CD4-positive, alpha-beta memory T cell (primary cell): ENCODE measurements at places on chromosomes 6 and 20. TPM values are rescaled to one million over a fixed set of nuclear protein-coding genes. Genes with fewer than 3 reads are reported as not detected.

DNA sequence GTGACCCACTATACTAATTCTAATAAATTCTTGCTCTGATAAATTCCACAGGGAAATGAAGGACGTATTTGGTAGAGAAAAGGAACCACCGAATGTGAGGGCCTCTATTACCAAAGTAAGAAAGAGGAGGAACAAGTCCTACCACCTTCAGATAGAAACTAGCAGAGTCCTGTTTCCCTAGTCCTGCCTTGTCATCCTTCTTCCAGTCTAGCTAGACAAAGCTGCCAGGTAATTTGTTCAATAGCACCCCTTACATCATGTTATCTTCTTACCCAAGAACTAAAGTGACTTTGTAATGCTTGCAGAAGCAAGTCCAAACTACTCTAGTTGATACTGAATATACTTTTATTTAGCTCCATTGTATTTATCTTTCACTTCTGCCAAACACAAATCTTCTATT is 29.3 kb upstream of the FAM83B start:
- no peak for DNase-seq

- no peak for DNase-seq
Observed at GRCh38 chr6:153123801-153124200, 7.3 kb downstream of the RGS17 start.

GRCh38 chr6:83464381-83465140 is 33.7 kb upstream of the ME1 start:
- DNase-seq: no peak

GRCh38 chr20:6838181-6838826 is 70.8 kb downstream of the BMP2 start:
- DNase-seq: no peak

DNA sequence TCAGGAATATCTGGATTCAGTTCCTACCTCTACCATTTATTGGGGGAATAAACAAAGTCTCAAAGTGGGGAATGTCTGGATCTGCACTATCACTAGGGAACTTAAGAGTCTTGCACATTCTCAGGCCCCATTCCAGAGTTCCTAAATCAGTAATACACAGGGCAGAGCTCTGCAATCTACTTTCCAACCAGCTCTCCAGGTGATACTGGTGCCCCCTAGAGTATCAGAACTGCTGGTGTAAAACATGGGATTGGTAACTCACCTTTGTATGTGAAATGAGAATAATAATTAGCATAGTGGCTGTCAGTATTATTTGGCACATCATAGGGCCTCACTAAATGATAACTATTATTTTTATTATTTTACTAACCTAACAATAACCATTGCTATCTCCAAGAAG is 278.8 kb upstream of the IMPG1 start:
- DNase-seq: no peak

- no peak for DNase-seq
Observed at GRCh38 chr6:22965889-22966288, 396.5 kb downstream of the HDGFL1 start.

- DNase-seq: no peak
Observed at GRCh38 chr6:16257999-16258708, 19.8 kb downstream of the GMPR start.

DNA sequence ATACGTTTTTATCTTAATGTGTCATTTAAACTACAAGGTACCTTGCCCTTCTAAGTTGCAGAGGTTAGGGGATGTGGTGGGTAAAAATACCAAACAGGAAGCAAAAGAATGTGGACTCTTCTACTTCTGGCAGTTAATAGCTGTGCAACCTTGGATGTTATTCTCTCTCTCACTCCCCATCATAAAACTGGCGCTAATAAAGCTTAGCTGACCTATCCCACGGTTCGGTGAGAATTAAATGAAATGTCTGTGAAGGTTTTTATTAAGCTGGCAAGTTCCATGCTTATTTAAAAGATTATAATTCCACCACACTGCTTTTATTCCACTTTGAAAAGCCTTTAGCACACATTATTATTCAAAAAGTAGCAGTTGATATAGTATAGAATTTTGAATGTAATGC is 127.8 kb upstream of the SLC22A23 start:
- DNase-seq: no peak

GRCh38 chr6:107098436-107099307 is 16.6 kb downstream of the BEND3 start:
- DNase-seq: no peak

- DNase-seq: no peak
Observed at GRCh38 chr20:4341804-4342485, 326.6 kb upstream of the RNF24 start.

DNA sequence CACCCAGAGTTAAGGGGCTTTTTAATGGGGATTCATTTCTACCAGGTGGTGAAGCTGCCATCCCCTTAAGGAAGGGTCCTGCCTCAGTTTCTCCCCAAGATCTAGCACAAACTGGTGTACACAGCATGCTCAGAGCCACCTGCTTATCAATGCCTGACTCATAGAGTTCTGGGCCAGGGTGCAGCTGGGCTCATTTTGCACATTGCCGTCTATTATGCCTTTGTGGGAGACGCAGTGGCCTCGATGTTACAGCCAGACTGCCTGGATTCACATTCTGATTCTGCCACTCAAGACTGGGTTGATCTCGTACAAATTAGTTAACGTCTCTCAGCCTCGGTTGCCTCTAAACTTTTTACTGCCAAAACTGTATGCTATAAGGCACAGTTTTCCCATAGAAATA is 365.7 kb downstream of the ZFAND3 start:
- no peak for DNase-seq

GRCh38 chr6:168229368-168229752 is 90.2 kb downstream of the DACT2 start:
- no peak for DNase-seq

DNA sequence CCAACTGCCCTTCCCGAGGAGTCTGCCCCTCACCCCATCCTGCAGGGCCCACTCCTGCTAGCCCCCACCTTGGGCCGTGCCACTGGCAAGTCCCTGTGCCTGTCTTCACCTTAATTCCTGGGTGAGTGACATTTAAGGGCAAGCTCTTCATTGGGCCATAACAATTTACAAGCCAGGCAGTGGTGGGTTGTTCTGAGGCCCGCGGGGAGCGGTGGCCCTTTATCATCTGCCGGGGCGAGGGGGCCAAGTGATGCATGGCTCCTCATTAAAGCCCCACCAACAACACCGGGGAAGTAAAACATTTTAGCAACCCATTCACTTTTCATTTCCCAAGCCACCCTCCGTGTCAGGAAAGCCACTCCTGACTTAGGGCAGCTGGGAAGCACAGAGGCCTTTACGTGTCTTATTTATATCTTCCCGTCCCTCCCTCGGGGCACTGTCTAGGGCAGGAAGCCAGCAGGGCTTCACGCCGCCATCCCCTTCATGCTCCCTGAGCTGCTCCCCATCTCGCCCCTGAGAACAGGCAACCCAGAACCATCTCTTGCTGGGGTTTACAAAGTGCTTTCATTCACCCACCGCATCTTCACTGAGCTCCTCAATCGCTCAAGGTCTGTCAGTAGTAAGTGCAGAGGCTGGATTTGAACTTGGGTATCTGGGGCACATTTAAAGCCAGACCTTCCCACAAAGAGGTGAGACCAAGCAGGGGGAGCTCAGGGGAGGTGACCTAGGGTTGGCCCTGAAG is 55.5 kb upstream of the CCDC167 start:
- no peak for DNase-seq

DNA sequence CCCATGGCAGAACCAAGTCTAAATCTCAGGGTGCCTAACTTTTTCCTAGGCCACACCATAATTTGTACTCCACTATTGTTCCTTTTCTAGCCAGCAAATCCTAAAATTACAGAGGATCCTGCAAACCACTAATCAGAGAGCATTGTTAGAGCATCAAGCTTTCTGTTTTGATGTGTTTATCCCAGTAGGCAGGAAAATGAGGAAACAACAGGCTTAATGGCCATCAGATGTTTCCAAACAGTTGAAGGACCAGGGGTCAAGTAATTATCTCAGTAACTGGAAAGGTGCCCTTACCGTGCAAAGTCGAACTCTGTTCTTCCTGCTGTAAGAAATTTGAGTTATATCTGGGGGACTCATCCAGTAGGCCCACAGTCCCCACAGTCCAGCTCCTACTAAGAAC is 58.7 kb downstream of the RALY start:
- no peak for DNase-seq

- DNase-seq: no peak
Observed at GRCh38 chr20:722822-723644, 45.3 kb downstream of the SLC52A3 start.

DNA sequence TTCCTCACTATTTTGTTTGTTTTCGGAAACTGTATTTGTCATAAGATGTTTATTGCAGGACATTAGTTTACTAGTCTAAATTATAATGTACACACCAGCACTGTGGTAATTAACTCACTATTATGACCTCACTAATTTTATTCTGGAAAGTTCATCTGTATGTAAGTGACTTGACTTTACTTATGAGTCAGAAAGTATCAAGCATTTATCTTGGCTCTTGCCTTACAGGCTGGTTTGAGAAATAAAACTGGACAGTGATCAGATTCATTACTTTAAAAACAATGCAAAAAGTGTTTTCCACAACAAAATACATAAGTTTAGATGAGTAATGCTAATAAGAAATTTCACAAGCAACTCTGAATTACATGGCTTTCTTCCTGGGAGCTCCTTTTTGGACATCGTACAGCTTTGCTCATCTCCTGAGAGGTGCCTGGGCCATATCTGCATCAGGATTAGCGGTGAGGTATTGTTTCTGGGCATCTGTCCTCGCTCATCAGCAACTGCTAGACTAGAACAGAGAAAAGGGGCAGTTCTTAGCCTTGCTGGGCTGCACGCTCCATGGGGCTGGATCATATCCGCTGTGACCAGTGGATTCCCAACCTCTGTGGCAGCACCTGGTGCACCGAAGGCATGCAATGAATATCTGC is 179.8 kb downstream of the SOD2 start:
- no peak for DNase-seq

- no peak for DNase-seq
Observed at GRCh38 chr20:15378151-15378550, 1040.7 kb upstream of the FLRT3 start.

GRCh38 chr20:20680991-20681508 is 31.4 kb downstream of the RALGAPA2 start:
- no peak for DNase-seq

DNA sequence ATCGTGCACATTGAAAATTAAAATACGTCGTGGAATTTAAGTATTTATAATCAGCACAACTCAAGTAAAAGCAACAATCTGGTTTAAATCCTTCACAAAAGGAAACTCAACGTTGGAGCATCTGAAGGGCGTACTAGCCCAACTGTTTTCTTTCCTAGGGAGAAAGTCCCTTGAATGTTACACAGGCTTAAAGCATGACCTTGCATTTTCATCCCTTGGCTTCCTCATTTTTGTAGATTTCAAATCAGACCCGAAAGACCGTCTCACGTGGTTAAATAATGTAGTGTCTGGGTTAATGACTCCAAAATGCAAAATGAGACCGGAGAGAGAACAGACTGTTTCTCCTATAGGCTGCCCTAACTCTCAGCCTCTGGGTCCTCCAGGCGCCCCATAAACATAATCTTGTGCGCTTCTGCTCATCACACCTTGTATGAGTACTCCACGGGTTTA is 249.2 kb upstream of the RREB1 start:
- no peak for DNase-seq

- DNase-seq: no peak
Observed at GRCh38 chr20:23637282-23638221, at the start of gene CST3. TSS of gene CST3 (minus strand) at chr20:23637955. CDS start at chr20:23637862, 93 bp downstream.

GRCh38 chr20:51505566-51505965 is 37.0 kb downstream of the NFATC2 start:
- no peak for DNase-seq

GRCh38 chr6:122352981-122353664 is 46.3 kb upstream of the HSF2 start:
- DNase-seq: no peak

DNA sequence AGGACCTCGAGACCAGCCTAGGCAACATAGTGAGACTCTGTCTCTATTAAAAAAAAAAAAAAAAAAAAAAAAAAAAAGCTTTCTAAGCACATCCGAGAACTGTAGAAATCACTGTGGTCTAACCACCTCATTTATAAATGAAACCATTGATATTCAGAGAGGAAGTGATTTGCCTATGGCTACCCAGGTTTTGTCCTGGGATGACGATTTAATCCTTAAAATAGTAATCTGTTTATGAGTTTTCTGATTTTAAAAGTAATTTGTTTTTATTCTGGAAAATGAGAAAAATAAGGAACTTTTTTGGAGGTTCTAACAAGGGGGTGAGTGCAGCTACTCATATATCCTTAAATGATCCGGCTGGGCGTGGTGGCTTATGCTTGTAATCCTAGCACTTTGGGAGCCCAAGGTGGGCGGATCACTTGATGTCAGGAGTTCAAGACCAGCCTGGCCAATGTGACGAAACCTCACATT is 6.5 kb upstream of the BTN3A2 start:
- no peak for DNase-seq

GRCh38 chr6:139588734-139589593 is 214.5 kb upstream of the CITED2 start:
- no peak for DNase-seq

GRCh38 chr20:38579219-38579910 is 1.6 kb upstream of the ADIG start:
- no peak for DNase-seq

GRCh38 chr20:32536851-32537656 is 48.1 kb downstream of the NOL4L start:
- peak; percentile 69 for DNase-seq

GRCh38 chr20:45053430-45054351 is 47.2 kb downstream of the KCNS1 start:
- no peak for DNase-seq

GRCh38 chr6:5081955-5082354 is 3.2 kb upstream of the PPP1R3G start:
- no peak for DNase-seq

DNA sequence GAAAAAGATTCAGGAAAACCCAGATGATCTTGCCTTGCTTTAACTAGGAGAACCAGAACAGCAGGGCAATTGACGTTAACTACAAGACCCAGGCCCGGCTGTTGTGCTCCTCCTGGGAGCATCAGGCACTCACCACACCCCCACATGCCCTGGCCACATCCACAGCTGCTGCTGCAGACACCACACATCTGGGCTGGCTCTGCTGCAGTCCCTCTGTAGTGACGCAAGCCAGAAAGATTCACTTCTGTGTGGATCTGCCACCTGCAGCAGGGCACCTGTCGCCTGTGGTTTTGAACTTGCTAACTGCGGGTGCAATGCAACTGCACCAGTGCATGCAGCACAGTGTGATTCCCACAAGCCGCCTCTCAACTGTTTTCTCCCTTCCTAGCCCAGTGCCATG is 228.8 kb downstream of the SYNDIG1 start:
- no peak for DNase-seq

The CST3 gene
- 8.1 TPM for total RNA-seq

The MYMX gene
- not detected for total RNA-seq

The DDO gene
- not detected for total RNA-seq

The SENP6 gene
- 134 TPM for total RNA-seq

The PGC gene
- total RNA-seq: not detected

The MAD2L1BP gene
- 33.0 TPM for total RNA-seq

The COL21A1 gene
- not detected for total RNA-seq

The CDKAL1 gene
- 22.3 TPM for total RNA-seq

The PRPH2 gene
- total RNA-seq: not detected

The COL10A1 gene
- total RNA-seq: not detected

The CGA gene
- total RNA-seq: not detected

The HS3ST5 gene
- total RNA-seq: not detected

The MRAP2 gene
- total RNA-seq: not detected

The SMOC2 gene
- total RNA-seq: not detected

The EBF4 gene
- 2.8 TPM for total RNA-seq

The ARHGAP40 gene
- total RNA-seq: not detected

The ETV7 gene
- 3.2 TPM for total RNA-seq
